ENCODE measurements at places on chromosomes 16 and 17.

- no peak for DNase-seq
Measured at GRCh38 chr16:54142787-54143186, 143.8 kb downstream of the IRX3 start.

DNA sequence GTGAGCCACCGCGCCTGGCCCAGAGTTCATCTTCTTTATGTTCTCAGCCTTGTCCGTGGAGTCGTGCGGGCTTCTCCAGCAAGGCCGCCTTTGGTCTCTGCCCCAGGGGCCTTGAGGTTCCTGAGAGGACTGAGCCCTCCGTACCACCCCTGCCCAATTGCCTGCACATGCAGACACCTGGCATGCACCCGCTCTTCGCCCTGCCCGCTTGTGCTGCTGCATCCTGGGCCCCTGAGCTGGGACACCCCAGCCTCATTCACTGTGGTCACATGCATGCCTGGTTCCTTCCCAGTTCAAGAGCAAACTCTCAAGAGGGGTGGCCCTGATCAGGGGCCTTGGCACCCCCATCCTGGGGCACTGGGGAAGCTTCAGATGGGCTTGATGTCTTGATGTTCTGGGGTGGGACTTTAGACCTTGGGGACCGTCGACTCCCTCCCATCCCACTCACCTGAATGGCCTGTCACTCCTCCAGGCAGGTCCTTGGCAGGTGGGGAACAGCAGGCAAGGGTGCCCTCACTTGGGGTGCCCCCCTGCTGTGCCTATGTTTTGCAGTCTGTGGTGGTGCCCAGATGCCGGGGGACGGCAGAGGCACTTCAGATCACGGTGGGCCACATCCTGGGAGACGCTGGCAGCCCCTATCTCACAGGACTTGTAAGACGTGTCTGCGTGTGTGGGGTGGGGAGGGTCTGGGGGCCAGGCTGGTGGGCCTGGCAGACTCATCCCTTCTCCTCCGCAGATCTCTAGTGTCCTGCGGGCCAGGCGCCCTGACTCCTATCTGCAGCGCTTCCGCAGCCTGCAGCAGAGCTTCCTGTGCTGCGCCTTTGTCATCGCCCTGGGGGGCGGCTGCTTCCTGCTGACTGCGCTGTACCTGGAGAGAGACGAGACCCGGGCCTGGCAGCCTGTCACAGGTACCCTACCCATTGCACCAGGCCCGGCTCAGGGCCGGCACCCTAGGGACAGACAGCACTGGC lies 12.7 kb upstream of the SPNS2 start:
- DNase-seq: no peak

DNA sequence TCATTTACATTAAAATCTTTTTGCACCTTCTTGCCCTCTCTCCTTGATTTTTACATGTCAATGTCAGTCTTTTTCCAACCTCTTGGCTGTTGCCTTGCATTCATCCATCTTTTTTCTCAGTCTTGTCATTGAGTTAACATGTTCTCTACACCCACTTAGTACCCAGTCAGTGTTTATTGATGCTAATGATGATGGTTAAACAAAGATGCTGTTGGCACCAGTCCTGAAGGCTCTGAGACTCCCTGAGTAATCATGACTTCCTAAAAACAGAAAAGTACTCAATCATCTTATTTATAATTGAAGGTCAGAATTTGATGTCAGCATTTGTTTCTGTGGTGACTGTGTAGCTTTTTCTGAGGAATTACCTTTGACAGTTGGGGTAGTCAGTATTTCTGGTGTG lies 104.5 kb downstream of the NLK start:
- no peak for DNase-seq

DNA sequence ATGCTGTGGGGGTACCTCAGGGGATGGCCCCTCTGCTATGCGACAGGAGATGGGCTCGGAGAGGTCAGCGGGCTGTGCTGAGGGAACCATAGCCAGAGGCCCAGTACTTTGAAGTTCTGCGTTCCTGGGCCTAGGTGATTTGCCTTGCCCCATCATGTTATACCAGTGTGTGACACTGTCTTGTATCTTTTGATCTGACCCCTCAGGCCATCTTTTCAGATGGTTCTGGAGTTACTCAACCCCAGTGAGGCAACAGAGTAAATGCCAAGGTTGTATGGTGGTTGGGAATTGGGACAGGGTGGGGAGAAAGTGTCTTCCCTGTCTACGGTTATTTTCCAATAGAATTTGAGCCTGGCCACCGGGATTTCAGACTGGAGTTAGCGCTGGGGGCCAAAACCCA lies 8.5 kb downstream of the MSI2 start:
- no peak for DNase-seq

DNA sequence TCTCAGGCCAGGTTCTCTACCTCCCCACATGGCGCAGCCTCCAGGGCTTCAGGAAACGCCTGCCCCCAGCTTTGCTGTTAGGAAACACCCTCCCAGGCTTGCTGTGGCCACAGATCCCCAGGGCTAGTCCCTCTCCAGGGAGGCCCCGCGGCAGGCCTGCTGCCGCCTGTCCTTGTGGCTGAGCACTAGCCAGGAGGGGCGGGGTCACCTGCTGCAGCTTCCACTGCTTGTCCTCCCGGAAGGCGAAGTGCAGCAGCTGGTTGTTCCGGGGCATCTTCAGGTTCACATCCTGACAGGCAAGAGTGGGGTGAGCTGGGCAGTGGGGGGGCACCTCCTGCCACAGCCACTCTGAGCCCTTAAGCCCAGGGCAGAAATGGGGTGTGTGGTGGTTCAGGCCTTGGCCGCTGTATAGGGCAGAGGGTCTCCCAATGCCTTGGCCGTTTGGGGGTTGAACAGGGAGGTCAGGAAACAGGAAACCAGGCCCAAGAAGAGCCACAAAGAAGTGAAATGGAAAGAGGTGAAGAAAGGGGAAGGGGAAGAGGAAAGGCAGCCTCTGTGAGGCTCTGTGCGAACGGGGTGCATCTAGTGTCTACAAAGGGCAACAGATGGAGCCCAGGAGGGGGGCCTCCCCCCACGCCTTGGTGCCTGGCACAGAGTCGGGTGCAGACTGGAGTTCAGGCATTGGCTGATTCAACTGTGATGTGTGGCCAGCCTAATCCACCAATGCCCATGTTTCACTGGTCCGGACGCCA lies 2.0 kb downstream of the ROGDI start:
- no peak for DNase-seq

DNA sequence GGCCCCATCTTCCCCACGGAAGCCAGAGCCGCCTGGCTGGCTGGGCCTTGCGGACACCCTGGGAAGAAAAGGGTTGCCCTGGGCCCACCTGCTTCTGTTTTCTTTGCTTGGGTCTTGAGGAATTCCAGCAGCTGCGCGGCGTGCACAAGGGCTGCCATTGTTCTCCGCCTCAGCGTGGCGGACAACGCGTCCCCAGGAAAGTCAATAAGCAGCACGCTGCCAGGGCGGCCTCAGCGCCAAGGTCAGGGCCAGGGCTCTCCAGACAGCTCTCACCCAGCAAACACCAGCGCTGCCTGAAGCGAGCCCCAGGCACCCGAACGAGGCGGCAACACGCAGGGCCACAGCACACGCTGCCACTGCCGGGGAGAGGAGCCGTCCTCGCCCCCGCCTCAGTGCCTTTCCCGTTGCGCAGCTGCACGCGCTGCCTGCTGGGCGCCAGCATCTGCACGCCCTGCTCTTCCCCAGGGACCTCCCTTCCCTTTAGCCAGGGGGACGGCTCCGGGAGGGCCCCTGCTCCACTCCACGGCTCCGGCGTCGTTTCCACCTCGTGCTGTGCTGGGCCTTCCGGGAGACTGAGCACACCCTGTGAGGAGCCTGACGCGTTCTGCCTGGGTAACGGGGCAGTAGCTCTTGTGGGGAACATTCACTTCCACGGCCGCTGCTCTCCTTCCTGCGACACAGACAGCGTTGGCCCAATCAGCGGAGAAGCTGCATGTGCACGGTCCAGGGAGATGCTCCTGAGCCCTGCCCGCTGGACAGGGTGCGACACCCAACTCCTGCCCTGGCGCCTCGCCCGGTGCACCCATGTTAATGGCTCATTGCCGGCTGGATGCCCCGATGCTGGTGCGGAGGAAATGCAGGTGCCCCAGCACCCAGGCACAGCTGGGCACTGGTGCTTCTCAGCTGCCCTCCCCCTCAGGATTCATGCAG lies 57.8 kb downstream of the LMF1 start:
- peak; percentile 34 for DNase-seq

GRCh38 chr17:58301504-58302150 lies 20.9 kb upstream of the MPO start:
- DNase-seq: no peak

DNA sequence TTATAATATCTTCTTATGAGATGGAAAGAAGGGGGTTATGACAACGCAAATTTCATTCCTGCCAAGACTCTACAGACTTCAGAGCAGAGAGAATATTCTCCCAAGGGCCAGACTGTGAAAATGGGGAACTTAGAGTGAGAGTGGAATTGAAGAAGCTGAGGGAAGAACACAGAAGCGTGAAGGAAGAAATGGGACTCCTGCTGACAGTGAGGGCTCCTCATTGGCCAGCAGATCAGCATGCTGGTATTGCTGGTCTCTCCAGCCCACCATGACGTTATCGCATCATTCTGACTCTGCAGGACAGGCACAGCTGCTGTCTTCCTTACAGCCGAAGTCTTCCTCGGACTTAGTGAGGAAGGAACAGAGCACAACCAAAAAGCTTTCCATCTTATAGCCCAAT lies 24.3 kb downstream of the CCL4 start:
- DNase-seq: no peak

- DNase-seq: no peak
Measured at GRCh38 chr17:50981279-50981678, 115.1 kb upstream of the TOB1 start.

- DNase-seq: no peak
Measured at GRCh38 chr16:57981636-57982035, 10.7 kb upstream of the CNGB1 start.

DNA sequence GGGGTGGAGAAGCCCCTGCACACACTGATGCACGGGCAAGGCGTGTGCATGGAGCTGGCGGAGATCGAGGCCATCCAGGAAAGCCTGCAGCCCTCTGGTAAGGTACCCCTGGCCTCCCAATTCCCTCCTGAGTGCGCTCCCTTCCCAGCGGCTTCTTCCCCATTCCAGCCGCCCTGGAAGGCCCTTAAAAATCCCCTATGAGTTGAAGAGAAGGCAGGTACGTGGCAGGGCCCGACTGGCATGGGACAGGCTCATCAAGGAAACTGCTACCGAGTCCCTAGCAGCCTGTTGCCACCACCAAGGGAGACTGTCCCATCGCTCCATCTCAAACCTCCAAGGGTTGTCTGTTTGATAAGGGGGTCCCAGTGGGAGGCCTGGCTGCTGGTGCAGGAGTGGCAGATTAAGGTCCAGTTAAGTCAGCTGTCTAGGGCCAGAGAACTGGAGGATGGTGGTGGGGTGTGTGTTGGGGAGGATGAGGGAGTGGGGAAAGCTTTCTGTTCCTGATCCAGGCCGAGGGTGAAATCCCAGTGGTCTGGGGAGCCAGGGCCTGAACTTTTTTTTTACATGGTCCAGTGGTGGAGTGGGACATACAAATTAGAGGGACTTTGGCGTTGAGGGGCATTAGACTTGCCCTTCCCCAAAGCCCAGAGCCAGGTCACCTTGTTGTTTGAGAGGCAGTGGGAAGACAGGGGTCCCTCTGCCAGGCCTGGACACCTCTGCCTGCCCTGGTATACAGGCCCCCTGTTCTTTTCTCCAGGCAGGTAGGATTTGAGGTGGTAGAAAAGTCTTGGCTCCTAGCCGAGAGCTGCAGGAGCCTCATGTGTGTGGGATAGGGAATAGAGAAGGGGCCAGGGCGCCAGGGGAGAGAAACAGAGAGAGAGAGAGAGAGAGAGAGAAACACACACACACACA lies 994 bp downstream of the IGFBP4 start:
- no peak for DNase-seq

DNA sequence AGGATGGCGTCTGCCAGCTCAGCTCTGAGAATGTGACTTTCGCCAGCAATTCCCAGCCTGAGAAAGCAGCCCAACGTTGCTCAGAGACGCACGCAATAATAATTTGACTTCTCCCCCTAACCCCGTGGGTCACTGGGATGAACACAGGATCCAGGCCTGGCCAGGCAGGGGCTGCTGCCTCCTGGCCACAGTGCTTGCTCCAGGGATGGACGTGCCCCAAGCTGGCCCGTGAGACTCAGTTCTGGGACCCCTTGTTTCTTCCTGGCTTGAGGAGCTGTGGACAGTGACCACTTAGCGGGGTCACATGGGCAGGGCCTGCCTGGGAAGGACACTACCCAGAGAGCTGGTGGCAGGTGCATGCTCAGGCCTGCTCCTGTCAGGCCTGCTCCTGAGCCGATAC lies 13.5 kb upstream of the DPEP1 start:
- DNase-seq: no peak

DNA sequence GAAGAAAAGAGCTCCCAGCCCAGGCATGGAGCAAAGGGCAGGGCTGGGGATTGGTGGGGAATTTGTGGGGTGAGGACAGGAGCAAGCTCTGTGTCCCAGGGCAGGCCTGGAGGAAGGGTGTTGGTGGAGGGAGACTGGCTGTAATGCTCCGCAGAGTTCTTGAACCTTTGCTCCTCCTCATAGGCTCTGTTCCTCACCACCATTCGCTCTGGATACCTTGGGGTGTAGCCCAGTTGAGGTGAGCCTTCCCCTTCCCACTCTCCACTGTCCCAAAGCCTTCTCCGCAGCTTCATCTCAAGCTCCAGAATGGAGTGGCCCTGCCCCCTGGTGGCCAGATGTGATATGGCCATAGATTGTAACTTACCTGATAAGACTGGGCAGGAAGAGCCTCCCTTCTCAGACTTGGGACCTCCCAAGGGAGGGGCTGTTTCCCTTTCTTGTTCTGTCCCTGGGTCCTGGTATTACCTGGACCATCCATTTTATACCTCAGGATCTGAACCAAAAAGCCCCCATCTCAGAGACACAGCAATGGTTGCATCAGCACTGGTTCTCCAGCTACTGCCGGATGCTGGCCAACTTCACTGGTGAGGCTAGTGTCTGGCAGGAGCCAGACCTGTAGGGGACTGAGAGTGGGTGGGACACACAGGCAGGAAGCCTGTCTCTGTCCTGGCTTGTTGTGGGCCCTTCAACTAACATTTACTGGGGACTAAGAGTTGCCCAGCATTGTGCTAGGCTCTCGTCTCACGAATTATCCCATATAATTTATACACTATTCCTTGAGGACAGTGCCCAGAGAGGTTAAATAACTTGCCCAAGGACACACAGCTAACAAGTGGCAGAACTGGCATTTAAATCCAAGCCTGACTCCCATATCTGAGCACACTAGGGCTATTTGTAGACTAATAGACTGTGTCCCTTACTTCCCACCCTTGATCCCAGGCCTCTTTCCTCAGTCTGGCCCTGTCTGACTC lies 19.1 kb upstream of the STAC2 start:
- peak; percentile 53 for DNase-seq

DNA sequence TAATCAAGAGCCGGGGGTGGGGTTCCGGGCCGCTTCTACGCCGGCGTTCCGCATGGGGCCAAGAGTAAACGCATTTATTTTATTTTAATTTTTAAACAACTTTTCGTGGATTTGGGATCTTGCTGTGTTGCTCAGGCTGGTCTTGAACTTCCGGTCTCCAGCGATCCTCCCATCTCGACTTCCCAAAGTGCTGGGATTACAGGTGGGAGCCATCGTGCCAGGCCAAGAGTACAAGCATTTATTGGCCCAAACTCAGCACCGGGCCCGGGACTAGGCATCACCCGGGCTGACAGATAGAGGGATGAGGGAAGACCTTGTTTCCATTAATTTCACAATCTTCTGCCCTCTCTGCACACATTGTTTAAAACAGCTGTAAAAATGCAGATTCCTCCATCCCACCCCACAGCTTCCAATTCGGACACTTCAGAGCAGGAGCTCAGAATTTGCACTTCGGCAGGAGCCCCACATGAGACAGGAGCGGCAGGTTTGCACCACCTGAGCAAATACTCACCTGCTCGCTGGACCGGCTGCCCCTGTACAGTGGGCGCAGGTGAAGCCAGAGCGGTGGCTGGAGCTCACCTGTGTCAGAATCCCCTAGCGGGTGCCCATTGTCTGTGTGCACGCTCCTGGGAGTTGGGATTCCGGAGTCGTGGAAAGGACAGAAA lies 663 bp upstream of the GINS2 start:
- no peak for DNase-seq

GRCh38 chr17:35227546-35227945 lies 15.3 kb upstream of the SLFN5 start:
- no peak for DNase-seq
